ENCODE measurements at places on chromosomes 16 and 17.

DNA sequence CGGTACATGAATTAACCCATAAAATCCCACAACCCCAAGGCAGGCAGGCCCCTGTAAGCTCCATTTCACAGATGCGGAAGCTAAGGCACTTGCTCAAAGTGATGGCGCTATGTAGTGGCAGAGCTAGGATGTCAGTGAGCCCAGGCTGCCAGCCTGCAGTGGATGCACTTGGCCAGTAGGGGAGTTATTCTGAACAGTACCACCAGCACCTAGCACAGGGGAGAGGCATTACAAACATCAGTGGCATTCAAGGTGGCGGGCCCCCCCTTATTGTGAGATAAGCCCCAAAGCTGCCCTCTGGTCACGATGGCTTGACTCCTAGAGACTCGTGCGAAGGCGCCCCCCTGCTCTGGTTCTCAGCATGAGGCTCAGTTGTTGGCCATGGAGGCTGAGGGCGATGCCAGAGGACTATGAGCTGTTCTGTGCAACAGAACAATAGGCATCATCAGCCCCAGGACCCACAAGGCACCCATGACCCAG, 33.8 kb downstream of the GTF3C1 start:
- no peak for DNase-seq

GRCh38 chr16:80718480-80719220, 85.7 kb downstream of the CDYL2 start:
- DNase-seq = no peak

DNA sequence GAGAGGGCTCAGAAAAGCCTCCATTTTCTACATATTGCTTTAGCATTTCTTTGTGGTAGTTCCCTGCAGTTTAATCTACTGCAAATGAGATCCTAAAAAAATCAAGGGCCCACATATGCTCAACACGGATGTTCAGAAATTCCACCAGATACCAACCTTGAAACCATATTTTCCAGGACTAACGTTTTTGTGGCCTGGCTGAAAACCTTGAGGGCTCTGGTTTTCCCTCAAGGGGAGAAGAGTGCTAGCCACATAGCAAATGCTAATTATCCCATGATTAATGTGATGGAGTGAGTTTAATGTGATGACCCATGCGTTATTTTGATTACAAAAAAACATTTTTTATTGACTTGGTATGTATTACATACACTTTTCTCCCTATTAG, 68.9 kb downstream of the SNX11 start:
- DNase-seq = no peak

DNA sequence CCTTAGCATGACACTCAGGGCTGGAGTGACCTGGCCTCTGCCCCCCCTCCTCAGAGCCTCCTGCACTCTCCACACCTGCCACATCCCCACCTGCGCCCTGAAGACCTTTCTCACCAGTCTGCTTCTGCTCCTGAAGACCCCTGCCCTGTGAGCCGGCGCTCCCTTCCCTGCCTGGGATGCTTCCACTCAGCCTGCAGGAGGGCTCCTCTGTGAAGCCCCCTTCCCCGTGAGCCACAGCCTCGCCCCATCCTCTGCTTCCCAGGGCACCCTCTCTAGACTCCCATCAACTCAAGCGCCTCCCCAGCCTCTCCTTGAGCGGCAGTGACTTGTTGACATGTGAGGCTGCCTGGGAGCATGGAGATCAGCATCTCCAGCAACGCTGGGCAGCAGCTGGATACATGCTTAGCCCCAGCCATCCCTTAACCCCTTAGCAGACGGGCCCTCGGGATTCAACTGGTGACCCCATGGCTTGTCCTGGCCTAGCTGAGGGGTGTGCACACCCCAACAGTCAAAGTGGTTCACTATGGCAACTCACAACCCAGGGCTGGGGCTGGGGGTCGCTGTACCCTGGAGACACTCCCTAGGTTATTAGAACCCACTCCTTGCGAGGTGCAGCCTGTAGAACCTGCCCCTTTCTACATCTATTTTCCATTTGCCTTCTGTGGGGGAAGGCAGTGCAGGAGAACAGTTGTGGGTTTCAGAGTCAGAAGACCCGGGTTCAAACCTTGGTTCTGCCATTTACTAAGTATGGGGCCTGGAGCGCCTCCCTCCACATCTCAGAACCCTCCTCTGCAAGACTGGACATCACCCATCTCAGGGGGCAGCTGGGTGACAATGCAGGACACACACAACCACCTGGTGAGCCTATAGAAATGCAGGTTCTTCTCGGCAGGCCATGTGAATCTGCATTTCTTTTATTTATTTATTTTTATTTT, 21.5 kb downstream of the TMEM235 start:
- no peak for DNase-seq

DNA sequence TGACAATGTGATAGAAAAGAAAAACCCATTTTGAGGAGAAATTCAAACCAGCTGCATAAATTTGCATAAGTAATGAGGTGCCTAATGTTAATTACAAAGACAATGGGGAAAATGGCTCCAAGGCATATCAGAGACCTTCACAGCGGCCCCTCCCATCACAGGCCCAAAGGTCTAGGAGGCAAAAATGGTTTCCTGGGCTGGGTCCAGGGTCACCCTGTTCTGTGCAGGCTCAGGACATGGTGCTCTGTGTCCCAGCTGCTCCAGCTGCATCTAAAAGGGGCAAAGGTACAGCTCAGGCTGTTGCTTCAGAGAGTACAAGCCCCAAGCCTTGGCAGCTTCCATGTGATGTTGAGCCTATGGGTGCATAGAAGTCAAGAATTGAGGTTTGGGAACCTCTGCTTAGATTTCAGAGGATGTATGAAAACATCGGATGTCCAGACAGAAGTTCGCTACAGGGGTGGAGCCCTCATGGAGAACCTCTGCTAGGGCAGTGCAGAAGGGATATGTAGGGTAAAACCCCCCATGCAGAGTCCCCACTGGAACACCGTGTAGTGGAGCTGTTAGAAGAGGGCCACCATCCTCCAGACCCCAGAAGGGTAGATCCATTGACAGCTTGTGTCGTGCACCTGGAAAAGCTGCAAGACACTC, 40.6 kb downstream of the IKZF3 start:
- DNase-seq = no peak

GRCh38 chr17:1623057-1623630, 5.5 kb downstream of the SLC43A2 start:
- DNase-seq = no peak

- DNase-seq = no peak
These were observed 4.3 kb downstream of the CDIP1 start for GRCh38 chr16:4534151-4534790.

DNA sequence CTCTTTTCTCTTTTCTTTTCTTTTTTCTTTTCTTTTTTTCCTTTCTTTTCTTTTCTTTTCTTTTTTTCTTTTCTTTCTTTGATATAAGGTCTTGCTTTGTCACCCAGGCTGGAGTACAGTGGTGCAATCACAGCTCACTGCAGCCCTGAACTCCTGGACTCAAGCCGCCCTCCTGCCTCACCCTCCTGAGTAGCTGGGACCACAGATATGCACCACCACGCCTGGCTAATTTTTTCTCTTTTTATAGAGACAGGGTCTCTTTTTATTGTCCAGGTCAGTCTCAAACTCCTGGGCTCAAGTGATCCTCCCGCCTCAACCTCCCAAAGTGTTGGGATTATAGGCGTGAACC, 145.8 kb downstream of the IRX3 start:
- DNase-seq = no peak

All from activated CD4-positive, CD25-positive, alpha-beta regulatory T cell treated with anti-CD3 and anti-CD28 coated beads, Interleukin-2, amount 50 U/mL, for 16 hours (primary cell).